ENCODE measurements at places on chromosomes 5 and 9.

- DNase-seq, result no peak
Measured at GRCh38 chr5:109640976-109641375, 48.8 kb upstream of the MAN2A1 start.

DNA sequence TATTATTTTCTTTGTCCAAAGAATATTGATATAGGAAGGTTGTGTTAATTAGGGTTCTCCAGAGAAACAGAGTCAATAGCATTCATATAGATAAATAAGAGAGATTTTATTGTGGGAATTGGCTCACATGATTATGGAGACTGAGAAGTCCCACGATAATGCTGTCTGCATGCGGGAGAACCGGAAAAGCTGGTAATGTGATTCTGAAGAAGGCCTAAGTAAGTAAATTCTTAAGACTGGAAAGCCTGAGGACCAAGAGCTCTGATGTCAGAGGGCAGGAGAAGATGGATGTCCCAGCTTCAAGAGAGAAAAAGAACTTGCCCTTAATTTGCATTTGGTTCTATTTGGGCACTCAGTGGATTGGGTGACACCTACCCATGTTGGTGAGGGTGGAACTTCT lies 307.4 kb upstream of the C9orf72 start:
- no peak for DNase-seq

GRCh38 chr5:59597690-59598546 lies 295.6 kb downstream of the PDE4D start:
- no peak for DNase-seq

DNA sequence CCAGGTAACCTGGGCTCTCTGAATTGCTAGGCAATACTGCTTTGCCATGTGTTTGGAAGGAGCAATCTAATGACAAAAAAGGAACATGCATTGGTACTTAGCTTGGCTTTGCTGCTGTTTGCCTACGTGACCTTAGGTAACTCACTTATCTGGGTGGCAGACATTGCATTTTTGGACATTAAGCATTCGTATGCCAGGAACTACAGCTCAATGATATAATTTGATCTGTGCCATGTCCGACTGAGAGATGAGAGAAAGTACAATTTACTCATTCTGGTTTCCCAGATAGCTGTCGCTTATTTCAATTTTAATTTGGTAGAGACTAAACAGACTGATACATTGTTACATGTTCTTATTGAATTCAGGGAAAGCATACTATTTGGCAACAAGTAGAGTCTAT lies 63.2 kb upstream of the FRRS1L start:
- DNase-seq, result no peak

GRCh38 chr5:96384353-96384752 lies 48.7 kb downstream of the PCSK1 start:
- DNase-seq, result peak; percentile 81

DNA sequence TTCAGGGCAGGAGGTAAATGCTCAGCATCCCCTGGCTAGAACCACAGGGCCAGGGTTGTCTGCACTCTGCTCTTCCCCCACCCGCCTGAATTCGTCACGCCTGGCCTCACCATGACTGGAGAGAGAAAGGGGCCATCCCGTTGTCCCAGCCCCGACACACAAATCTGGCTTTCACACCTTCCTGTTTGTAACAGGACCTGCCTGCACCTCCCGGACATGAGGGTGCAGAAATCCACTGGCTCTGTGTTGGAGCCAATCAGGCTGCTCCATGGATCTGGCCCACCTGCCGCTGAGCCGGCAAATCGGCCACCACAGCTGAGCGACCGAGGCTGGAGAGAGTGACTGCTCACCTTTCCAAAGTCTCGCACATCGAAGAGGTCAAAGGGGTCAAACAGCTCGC lies 53.4 kb downstream of the VAV2 start:
- no peak for DNase-seq

- DNase-seq, result no peak
Measured at GRCh38 chr5:95241635-95242034, 43.3 kb downstream of the MCTP1 start.

DNA sequence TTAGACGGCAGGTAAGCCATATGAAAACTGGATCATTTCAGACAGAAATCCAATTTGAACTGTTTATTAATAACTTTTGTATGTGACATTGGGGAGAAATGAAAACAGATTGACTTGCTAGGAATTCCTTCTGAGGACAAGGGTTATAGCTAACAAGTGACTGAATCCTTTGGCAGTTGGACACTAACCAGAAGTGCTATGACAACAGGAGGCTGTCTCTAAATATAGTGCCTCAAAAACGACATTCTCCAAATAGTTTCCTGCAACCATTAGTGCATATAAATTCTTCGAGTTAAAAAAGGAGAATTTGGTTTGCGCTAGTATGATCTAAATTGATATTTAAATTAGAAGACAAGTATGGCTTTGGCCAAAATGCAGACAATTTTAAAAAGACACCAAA lies 338.6 kb downstream of the PTPRD start:
- no peak for DNase-seq

DNA sequence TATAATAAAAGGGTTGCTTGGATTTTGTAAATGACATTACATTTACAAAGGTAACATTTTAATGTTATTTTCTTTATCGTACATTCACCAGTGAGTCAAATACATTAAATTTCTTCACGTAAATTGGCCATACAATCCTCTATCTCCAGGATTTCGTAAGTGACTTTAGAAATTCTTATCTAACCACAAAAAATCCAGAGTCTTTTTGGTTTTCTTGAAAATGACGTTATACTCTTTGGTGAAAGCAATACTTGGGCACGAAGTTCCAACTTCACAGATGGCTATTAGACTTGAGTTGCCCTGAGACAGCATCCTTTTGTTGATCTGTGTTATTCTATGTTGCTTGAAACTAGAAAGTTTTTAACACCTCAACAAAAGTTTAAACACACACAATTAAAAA lies 87.4 kb upstream of the CDH10 start:
- DNase-seq, result no peak

DNA sequence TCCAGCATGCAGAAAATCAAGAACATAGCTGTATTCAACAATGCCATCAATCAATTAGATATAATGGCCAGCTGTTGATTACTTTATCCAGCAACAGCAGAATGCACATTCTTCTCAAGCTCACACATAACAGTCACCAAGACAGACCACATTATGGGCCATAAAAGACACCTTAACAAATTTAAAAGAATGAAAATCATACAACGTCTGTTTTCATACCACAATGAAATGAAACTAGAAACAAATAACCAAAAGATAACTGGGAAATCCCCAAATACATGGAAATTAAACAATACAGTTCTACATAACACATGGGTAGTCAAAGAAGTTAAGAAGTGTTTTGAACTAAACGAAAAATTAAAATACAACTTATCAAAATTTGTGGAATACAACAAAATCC lies 130.9 kb upstream of the GNA14 start:
- no peak for DNase-seq

GRCh38 chr9:114291886-114292590 lies 30.9 kb upstream of the ORM1 start:
- no peak for DNase-seq

GRCh38 chr9:76603448-76603895 lies 144.5 kb downstream of the GCNT1 start:
- DNase-seq, result peak; percentile 75

- no peak for DNase-seq
Measured at GRCh38 chr9:106632621-106633020, 230.3 kb upstream of the ZNF462 start.

DNA sequence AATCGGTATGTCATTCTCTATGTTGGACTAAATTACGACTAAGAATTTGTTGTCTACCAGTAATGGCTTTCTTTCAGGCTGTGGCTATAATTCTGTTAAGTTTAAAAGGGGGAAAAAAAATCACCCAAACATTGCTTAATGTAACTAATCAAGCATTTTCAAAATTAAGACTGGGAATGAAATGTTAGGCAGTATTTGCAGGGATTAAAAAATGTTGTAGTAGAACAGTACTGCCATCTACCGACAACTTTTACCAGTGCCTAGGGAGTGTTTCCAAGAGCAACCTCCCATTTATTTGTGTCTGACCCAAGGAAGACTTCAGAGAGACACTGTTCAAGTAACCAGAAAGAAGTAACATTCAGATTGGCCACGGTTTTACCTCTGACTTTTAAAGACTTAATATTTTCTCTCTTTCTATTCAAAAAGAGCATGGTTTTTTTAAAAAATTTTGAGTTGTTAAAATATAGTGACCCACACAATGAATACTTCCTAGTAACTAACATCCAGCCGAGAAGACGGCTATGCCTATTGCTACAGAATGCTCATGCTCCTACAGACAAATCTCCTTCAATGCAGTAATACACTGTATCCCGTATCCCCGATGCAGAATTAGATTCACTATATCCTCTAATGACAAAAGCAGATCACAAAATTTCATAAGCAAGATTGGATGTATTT lies 92.4 kb downstream of the ARL15 start:
- peak; percentile 77 for DNase-seq

DNA sequence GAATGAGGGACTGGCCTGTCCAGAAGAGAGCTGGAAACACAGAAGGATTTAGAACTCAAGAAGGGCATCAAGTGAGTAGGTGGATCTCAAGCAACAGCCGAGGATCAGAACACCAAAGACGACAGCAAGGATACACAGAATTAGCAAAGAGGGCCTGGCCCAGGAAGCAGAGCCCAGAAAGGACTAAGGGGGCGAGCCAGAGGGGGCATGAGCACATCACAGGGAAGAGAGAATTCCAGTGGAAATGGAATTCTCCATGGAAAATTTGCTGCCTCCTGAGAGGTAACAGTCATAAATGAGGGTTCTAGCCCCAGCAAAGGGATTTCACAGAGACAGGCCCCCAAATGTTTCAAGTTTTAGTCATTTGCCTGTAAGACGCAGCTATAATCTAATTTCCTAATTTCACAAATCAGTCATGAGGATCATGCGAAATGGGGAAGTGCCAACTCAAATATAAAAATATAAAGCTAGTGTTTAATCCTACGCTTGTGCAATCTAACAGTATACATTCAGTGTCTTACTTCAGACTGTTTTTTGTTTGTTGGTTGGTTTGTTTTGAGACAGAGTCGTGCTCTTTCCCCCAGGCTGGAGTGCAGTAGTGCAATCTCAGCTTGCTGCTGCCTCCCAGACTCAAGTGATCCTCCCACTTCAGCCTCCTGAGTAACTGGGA lies 46.7 kb downstream of the FNBP1 start:
- DNase-seq, result peak; percentile 40

DNA sequence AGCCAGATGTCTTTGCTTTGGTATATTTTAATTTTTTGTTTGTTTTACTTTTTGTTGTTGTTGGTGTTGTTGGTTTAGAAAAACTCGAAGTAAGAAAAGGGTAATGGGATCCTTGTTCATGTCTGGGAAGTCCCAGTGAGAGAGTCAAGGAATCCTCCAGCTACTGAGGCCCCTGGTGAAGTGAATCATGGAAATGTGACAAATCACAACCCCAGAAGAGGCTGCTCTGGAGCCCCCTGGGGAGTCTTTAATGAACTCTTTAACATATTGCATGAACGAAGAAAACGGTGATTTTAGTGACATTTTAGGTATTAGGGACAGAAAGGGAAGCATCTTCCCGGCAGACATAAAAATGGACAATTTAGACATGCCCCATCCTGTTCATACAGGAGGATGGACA lies 41.3 kb downstream of the TMEM174 start:
- no peak for DNase-seq

DNA sequence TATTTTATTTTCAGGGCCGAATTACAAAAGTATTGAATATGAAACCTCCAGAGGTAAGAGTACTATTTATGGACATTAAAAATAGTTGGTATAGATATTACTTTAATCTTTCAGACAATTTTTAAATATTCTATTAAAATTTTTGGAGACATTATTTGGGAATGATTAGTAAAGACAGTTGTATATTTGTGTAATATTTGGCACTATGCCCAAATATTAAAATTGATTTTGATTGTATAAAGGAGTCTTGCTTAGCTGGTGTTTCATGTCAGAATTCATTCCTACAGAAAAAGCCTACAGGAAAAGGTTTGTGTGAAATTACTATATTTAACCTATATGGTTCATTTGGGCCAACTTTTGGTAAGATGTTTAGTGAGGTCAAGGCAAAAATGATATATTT lies 5.5 kb downstream of the SMC2 start:
- no peak for DNase-seq

DNA sequence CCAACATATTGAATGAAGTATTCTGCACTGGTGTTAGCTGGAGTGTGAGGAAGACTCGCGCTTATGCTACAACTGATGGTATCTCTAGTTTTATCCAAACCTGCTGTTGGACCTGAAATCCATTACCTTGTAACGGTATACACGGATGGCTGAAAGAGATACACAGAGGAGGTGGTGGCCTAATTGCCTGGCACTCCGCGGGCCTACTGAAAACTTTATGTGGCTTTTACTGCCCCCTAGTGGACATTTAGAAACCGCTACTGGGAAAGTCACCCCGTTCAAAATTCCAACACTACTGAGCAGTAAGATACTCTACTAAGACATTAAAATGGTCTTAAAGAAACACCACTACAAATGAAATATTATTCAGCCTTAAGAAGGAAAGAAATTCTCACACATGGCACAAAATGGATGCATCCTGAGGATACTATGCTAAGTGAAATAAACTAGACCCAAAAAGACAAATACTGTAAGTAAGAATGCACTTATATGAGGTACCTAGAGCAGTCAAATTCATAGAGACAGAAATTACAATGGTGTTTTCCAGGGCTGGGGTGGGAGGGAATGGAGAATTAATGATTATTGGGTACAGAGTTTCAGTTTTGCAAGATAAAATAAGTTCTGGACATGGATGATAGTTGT lies 100.4 kb downstream of the TTLL11 start:
- DNase-seq, result peak; percentile 60

GRCh38 chr5:35308421-35308820 lies 78.1 kb upstream of the PRLR start:
- DNase-seq, result no peak

- DNase-seq, result no peak
Measured at GRCh38 chr5:58127255-58128220, 332.3 kb downstream of the PLK2 start.

GRCh38 chr9:26264709-26265601 lies 586.7 kb upstream of the TUSC1 start:
- peak; percentile 69 for DNase-seq

GRCh38 chr9:35568196-35568595 lies 36.9 kb upstream of the TESK1 start:
- no peak for DNase-seq

GRCh38 chr9:116101516-116101915 lies 52.1 kb upstream of the PAPPA start:
- peak; percentile 94 for DNase-seq

DNA sequence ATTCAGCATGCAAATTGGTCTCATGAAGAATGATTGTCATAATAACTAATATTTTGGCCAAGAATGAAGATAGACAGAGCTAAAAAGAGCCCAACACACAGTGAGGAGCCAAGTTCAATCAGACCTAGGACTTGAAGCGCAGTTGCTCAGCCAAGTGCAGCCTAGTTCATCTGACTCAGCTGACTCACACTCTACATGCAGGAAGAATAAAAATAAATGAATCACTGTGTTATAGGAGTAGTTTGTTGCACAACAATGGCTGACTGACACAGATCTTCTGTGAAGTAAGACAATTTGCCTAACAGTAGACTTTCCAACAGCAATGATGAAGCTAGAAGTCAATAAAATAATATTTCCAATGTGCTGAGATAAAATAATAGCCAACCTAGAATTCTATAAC lies 261.5 kb downstream of the CEMIP2 start:
- DNase-seq, result peak; percentile 80

- peak; percentile 34 for DNase-seq
Measured at GRCh38 chr5:17316970-17317459, 99.6 kb downstream of the BASP1 start.

GRCh38 chr5:174723315-174723978 lies 935 bp upstream of the MSX2 start:
- DNase-seq, result no peak

All from amniotic epithelial cell (primary cell).